ENCODE measurements at places on chromosomes 6 and 20.

- DNase-seq = no peak
Measured at GRCh38 chr6:10852361-10852960, 14.1 kb upstream of the MAK start.

GRCh38 chr6:1739680-1740079, 130.0 kb downstream of the FOXC1 start:
- no peak for DNase-seq

GRCh38 chr6:4879741-4880275, 103.6 kb downstream of the CDYL start:
- no peak for DNase-seq

DNA sequence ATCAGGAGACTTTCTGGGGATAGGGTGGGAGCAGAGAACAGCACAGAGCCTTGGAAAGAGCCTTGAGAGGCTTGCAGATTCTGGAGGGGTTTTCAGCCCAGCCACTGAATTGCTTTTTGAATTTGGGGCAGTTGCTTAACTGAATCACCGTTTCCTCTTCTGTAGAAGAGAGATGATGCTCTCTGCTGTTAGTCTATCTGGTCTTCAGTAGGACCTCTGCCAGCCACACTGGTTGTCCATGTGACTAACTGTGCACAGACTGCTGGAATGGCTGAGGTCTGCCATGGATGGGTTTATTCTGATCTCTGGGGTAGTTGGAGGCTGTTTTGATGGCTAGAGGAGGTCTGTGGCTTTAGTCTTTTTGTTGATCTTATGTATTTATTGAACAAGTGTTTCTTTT, 21.4 kb upstream of the PRDM1 start:
- DNase-seq = no peak

- no peak for DNase-seq
Measured at GRCh38 chr6:84758486-84758885, 5.9 kb downstream of the TBX18 start.

GRCh38 chr6:158008864-158009113, 27.1 kb downstream of the SYNJ2 start:
- DNase-seq = no peak

DNA sequence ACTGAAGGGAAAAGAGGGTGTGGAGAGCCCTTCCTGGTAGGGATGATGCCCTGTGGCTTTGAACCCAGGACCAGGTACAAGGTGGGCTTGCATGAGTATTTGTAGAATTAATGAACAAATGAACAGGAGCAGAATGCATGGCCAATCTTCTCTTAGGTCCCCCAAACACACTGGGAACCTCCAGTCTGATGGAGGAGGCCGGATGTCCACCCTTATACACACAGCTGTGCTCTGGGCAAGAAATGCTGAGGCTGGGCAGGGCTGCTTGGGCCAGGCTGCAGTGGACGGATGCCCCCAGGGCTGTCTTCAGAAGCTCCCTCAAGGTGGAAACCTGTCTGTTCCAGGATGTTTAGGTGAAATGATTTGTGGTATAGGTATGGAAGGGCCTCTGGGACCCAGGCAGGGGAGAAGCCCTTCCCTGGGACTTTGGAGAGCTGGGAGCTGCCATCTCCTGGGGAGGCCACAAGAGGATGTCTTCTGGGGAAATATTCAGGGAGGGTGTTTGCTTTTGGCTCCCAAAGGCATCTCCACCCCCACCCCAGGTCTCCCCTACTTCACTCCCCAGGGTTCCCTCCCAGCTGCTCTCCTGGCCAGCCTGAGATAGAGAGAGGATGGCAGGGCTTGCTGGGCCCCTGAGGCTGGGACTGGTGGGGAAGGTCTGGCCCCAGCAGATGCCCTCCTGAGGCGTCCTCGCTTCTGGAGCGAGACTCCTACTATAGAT, 23.3 kb downstream of the VEGFA start:
- no peak for DNase-seq

- no peak for DNase-seq
Measured at GRCh38 chr6:90045535-90045934, 151.3 kb downstream of the GJA10 start.

GRCh38 chr6:15290067-15290680, 44.3 kb downstream of the JARID2 start:
- no peak for DNase-seq

- DNase-seq = no peak
Measured at GRCh38 chr6:75275067-75275466, 9.5 kb downstream of the TMEM30A start.

- no peak for DNase-seq
Measured at GRCh38 chr6:157541618-157542413, 160.8 kb downstream of the ZDHHC14 start.

- DNase-seq = no peak
Measured at GRCh38 chr6:15205321-15205720, 40.5 kb upstream of the JARID2 start.

GRCh38 chr6:144006736-144007477, 1.2 kb downstream of the PLAGL1 start:
- no peak for DNase-seq

GRCh38 chr6:2764610-2765165, 505 bp upstream of the WRNIP1 start:
- DNase-seq = peak; percentile 33
